ENCODE measurements at places on chromosomes 1 and 21.

DNA sequence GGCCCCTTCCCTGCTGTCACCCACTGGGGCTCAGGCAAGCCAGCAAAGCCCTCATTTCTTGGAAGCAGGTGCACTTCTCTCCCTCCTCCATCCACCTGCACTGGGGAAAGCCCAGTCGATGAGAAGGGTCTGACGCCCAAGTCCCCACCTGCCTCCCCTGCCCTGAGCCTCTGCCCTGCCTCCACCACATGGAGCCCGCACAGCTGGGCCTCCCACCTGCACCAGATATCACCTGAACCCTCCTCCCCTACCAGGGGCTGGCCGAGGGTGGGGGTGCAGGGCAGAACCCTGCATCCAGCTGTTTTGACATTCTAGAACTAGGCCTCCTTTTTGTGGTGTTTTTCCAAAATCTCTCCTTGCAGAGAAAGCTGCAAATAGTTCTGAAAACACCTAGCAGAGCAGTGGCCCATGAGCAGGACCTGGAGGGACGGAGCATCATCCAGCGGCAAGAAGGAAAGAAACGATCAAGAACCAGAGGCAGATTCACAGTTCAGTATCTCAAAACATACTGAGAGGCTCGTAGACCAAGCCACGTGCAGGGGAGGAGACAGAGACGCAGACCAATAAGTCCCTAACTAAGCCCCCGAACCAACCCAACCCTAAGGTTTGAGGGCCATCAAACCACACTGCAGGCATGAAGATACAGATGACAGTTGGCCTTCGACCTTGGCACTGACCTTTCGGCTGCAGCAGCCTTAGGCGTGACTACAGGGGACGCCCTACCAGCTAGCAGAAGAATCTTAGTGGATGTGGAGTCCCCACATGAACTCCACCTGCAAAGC is 16.7 kb downstream of the CHD5 start:
- DNase-seq: peak; percentile 91

DNA sequence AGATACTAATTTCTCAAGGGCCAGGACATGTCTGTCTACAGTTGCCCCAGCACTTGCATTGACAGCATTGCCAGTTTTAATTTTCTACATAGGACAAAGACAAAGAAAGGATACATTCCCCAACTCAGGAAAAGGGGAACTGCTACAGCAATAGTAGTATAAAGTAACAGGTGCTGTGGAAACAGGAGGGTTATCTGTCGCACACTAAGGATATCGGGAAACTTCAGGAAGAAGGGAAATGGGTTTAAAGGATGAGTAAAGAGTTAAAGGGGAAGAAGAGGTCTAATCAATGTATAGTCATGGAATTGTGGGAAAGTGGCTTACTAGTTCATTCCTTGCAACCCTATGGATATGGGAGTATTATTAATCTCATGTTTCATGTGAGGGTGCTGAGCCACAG is 16.2 kb downstream of the SYNC start:
- no peak for DNase-seq

- DNase-seq: no peak
Observed at GRCh38 chr1:19480282-19480681, 5.1 kb downstream of the CAPZB start.

- DNase-seq: peak; percentile 47
Observed at GRCh38 chr1:178768423-178768822, 43.4 kb downstream of the RALGPS2 start.

DNA sequence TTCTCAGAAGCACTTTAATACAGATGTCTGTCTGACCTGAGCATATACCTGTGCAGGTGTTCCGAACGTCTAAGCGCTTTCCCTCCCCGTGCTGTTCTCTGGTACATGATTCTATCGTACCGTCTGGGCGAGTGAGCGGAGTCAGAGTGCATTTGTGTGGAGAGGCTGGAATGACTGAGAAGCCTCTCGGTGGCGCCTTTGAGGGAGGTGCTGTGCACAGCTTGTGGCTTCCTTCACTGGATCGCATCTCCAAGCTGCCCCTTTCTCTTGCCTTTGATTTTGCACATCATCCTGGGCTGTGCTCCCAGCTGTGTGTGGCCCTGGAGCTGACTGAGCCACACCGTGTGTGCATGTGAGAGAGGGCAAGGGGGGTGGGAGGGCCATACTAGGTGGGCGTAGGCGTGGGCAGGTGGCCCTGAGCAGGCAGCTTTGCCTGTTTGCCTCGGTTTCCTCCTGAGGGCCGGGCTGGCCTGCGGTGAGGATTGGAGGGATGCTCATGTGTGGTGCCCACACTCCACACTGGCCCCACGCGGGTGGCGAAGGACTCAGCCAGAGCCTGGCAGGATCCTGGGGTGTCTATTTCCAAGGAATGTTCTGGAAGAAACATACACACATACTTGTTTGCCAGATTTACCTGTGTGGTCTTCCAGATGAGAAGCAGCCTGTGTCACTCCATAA is 105.3 kb downstream of the ADARB1 start:
- no peak for DNase-seq

GRCh38 chr1:221637641-221638041 is 104.2 kb downstream of the DUSP10 start:
- DNase-seq: peak; percentile 22

DNA sequence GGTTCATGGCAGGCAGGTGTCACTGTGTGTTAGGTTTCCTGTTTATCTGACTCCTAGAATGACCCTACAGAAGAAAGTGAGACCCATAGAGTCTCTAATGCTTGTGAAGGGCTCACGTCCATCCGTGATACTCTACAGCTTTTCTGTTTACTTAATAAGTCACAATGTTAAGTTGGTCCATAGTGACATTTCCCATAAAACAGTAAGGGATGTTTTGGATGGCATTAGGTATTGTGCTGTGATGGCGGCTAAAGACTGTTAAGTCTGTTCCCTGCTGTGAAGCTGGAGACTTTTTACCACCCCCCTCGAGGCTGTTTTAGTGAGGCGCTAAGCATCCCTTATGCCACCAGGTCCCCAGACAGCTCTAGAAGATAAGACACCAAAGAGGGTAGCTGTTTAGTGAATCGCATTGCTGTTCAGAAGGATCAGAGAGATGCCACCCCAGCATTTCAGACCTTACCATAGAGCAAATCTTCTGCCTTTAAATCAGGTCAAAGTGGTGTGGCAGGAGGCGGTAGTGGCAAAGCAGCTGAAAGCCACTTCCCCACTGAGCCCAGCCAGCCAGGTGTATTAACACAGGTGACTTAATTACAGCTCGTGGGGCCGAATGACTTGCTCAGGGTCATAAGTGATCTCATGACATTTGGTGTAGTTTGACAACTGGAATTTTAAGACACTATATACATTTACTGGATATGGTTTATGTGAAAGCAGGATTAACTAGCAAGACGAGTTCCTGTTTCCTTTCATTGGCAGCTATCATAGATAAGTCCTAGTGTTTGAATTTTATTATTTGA is 25.0 kb downstream of the SLC37A1 start:
- DNase-seq: no peak

Data from osteoblast (primary cell).